Activated naive CD4-positive, alpha-beta T cell treated with anti-CD3 and anti-CD28 coated beads for 36 hours (primary cell): ENCODE measurements at places on chromosomes 12 and 14. TPM values are rescaled to one million over a fixed set of nuclear protein-coding genes. Genes with fewer than 3 reads are reported as not detected.

DNA sequence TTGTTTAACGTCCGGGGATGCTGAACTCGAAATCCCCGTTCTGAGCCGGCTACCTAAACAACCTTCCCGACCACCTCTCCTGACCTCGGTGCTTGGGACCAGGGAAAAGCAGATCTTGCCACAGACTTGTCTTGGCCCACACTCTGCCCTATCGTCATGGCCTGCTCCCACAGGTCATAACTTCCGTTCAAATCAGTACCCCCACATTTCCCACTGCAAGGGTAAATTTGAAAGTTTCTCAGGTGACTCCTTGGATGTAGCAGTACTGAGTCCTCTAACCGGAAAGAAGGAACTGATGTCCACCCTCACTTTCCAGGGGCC, 612 bp upstream of the RBM23 start:
- no peak for DNase-seq

DNA sequence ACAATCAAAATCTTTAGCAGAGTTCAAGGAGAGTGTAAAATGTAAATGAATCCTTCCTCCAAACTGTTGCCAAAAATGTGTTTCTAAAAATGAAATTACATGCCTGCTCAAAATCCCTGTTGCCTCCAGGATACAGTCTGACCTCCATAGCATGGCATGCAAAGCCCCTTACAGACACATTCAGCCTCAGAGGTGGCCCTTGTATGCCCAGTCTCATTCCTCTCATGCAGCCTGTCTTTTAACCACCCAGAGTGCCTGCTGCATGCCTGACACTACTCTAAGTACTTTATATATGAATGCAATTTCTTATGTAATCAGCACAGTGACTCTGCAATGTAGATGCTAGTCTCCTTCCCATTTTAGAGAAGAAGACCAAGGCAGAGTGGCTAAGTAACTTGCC, 24.4 kb upstream of the PTPRQ start:
- DNase-seq, result no peak

DNA sequence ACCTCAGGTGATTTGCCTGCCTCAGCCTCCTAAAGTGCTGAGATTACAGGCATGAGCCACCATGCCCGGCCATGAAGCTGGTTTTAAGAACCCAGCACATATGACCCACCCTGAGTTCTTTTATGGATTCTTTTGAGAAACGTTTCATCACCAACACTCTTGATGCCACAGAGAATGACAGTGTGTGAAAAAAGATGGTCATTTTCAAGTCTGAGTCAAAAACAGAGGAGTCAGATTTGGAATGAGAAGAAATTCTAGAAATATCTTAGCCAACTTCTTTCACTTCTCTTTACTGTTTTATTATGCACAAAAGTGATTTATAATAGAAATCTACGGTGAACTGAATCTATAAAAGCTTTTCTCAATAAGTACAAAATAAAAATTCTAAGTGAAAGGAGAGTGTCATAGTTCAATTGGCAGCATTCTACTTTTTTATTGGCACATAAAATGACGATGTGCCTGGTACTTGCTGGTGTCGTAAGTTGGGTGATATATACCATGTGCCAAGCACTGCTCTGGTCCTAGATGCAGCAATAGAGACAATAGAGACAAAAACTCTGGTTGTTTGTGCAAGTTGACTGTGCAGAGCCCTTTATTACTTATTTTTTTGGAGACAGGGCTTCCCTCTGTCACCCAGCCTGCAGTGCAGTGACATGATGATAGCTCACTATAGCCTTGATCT, 33.9 kb downstream of the CCDC177 start:
- DNase-seq, result no peak

DNA sequence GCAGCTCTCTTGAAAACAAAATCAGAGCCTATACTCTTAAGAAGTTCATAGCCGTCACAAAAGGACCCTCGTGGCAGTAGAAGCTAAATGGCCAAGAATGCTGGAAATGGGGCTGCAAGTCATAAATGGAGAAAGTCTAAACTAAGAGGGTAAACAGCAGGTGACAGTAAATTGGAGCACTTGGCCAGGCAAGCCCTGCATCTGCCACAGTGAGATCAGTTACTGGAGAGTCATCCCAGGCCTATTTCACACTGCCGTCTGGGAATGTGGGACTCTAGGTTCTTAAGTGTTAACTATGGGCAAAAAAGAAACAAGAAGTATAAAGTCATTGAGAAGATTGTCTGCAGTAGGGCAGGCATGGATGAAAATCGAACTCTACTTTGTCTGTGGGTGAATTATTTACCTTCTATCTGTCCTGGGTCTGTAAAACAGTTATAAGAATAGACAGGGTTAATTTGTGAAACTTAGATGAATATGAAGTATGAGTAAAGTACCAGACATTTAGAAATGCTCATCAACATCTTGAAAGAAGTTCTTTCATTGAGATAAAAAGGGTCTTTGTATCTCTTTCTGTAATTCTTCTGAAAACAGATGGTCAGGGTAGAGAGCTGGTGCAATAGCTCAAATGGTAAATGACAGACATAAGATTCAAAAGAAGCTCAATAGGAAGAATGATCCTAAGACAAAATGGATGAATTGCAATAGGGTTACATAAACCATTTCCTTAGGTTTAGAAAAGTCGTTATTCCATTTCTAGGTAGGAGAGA, 792.5 kb downstream of the DIO2 start:
- DNase-seq, result no peak

DNA sequence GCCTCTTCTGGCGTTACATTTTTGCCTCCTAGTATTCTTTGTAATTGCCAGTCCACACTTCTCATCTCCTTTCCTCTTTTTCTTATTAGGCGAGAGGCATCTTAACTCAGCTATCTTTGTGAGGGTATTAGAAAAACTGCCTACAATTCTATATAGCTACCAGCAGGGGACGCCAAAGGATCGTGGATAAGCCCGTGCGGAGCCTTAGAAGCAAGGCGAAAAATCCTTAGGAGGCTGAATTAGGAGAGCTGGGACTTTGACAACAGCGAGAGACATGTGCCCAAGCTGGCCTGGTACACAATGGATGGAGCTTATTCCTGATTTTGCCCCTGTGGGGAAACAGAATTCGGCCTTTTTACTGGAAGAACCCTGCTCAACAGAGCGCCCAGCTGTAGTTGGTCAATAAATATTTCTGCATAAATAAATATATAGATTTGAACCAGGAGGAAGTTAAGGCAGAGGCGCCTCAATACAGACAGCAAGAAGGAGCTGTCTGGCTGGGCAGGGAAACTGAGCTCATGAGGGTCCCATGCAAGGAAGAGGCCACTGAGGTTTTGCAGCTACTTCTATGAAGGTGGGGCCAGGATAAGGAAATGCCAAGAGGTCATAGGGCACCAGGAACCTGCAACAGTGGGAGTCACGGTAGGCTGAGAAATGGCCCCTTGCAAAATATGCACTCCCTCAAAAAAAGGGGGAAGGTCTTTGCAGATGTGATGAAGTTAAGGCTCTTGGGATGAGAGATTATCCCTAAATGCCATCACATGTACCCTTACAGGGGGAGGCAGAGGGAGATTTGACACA, 14.6 kb upstream of the RBM19 start:
- peak; percentile 46 for DNase-seq

GRCh38 chr12:13101821-13102375, 1.6 kb downstream of the GSG1 start:
- DNase-seq, result peak; percentile 44

DNA sequence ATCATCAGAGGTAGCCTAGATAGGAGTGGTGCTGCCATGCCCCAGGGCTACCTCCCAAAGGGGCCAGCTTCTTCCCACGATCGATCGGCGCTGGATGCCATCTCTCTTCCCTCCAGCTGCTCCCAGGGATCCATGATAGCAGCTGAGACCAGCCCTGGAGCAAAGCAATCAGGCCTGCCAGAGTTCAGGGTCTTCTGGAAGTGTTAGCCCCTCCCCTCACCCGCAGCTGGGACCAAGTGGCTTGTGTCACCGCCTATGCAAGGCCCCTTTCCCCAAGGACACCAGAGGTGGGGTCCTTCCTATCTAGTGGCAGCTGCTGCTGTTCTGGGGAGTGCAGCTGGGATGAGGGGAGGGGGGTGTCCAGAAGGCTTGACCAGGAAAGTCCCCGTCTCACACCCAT, 87.0 kb downstream of the IRF2BPL start:
- no peak for DNase-seq

RPS26 gene
- total RNA-seq, result 37.3 TPM

KRT75 gene
- total RNA-seq, result not detected

DNA sequence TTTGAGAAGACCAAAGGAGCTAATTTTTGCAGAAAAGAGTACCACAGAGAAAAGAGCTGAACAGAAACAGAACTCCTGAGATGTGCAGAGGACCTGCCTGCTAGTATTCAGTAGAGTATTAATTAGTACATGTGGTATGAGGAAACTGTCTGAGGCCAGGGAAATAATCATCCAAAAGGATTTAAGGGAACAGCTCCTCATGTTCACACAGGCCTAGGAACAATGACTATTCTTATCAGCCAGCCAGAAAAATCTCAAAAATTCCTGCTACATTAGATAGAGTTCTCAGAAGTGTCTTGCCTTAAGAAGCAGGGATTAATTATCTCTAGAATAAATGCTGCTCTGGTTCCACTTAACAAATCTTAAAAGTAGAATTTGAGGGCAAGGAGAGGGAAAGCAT, 36.4 kb downstream of the PKP2 start:
- no peak for DNase-seq

GRCh38 chr12:70508178-70508577, 129.1 kb downstream of the PTPRB start:
- DNase-seq, result no peak

DNA sequence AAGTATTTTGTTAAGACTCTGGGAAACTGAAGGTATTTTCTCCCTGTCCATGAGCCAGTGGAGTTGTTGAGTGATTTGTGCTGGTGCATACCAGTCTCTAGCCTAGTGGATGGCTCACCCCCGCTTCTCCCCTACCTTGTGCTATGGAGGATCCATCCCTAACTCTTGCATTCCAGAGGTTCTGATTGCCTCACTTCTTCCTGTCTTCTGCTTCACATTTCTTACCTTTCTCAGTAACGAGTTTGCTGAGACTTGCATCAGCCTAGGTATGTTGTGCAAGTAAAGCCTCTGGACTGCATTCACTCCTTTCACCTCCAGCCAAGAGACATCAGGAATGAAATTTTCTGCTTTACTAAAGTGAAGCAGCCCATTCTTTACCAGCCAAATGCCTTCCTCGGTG, 391.6 kb downstream of the ZFP36L1 start:
- DNase-seq, result no peak

DNA sequence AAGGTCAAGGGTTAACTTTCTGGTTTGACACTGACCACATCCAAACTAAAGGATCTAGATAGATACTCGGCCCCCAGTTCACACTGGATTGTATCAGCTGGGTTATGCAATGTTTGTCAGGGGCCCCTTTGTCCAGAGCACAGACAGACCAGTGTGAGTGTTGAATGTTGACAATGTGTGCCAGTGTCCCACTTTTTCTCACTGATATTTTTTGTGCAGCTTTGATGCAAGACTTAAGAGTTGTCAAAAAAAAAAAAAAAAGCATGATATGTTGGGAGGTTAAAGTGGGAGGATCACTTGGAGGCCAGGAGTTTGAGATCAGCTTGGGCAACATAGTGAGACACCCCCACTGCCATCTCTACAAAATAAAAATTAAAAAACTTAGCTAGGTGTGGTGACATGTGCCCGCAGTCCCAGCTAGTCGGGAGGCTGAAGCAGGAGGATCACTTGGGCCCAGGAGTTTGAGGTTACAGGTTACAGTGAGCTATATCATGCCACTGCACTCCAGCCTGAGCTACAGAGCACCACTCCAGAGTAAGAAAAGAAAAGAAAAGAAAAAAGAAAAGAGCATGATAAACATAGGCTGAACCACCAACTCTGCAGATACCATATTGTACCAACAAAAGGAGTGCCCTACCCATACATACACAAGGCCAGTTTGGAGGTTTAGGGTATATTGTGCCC, 97.5 kb downstream of the LGR5 start:
- DNase-seq, result no peak

PMEL gene
- 1.2 TPM for total RNA-seq

SLC16A7 gene
- 27.5 TPM for total RNA-seq

DNA sequence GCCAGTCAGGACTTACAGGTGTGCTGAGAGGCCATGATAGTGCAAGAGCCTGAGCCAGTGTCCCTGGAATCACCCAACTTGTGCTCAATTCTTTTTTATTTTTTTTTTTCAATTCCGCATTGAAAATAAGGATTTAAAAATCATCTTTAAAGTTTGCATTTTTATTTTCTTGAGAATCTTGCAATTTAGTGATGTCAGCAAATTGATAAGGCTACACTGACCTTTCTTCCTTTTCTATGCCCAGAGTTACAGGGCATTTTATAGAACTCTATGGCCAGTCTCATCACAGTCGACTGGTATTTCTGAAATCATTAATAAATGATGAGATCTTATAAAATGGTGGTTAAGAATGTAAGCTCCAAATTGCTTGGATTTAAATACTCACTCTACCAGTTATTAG, 63.3 kb upstream of the PRKD1 start:
- no peak for DNase-seq

DNA sequence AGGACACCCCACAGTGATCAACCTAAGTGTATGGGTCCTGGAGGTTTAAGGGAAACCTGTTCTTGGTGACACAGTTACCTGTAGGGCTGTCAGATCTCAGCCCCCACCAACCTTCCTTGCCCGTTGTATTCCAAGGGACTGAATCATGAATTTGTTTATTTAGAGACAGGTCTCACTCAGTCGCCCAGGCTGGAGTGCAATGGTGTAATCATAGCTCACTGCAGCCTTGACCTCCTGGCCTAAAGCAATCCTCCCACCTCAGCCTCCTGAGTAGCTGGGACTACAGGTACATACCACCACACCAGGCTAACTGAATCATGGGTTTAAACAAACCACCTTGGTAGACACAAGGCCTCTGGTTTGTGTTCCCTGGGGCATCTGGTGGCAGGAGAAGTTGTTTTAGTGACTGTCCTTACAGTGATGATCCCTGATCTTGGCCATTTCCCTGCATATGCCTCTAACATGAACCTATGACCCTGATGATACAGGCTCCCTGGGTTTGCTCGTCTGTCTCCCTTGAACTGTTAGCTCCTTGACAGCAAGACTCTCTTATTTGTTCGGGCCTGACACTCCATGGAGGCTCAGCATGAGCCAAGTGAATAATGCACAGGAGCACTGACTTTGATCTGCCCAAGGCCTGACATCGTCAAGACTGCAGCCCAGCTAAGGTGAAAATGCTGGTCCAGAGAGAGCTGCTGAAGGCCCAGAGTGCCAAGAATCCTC, 47.9 kb downstream of the PITPNM2 start:
- no peak for DNase-seq

- peak; percentile 32 for DNase-seq
Observed at GRCh38 chr12:50222275-50222783, 55.2 kb upstream of the CERS5 start.

CAPZA3 gene
- not detected for total RNA-seq

GRCh38 chr12:125406131-125406530, 340.9 kb downstream of the AACS start:
- DNase-seq, result no peak

DNA sequence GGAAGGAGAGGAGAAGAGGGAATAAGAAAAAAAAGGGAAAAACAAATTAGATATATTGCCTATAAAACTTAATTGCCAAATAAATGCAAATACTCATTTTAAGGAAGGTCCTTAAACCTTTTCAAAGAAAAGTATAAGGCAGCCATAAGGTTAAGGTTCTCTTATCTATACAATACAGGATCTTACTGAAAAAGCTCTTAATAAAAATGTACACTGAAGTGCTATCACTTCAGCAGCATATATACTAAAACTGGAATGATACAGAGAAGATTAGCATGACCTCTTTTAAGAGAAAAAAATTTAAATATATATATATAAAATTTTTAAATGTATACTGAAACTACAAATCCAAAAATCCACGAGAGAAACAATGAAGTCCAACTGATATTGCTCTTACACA, 65.6 kb downstream of the PPP2R5E start:
- no peak for DNase-seq

PROX2 gene
- 0.41 TPM for total RNA-seq

ANKRD33 gene
- total RNA-seq, result not detected
